ENCODE measurements at places on chromosomes 4 and X.
A peak's percentile ranks its signal among the peaks of the same experiment; 100 is the strongest.

DNA sequence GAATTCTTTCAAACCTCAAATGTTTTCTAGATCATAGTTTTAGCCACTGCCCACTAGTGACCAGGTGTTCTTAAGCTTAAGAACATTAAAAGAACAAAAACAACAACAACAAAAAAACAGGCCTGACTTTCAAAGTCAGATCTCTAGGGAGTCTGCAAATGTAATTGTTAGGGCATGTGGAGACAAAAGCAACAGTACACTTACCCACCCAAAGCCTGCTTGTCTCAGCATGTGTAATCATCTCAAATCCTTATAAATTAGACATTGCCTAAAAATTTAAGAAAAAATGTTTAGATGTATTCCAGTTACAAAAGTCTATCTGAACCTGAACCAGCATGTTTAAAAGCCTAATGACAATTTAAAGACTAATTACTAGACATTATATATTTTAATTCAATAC lies 79.9 kb downstream of the SLC7A11 start:
- DNase-seq = no peak

- DNase-seq = no peak
Observed at GRCh38 chr4:12005471-12005870, 576.8 kb upstream of the HS3ST1 start.

- DNase-seq = no peak
Observed at GRCh38 chr4:41408150-41408549, 129.8 kb upstream of the LIMCH1 start.

GRCh38 chr4:15587649-15588048 lies 67.5 kb downstream of the FBXL5 start:
- DNase-seq = no peak

- no peak for DNase-seq
Observed at GRCh38 chrX:136828830-136829229, 48.1 kb upstream of the ARHGEF6 start.

DNA sequence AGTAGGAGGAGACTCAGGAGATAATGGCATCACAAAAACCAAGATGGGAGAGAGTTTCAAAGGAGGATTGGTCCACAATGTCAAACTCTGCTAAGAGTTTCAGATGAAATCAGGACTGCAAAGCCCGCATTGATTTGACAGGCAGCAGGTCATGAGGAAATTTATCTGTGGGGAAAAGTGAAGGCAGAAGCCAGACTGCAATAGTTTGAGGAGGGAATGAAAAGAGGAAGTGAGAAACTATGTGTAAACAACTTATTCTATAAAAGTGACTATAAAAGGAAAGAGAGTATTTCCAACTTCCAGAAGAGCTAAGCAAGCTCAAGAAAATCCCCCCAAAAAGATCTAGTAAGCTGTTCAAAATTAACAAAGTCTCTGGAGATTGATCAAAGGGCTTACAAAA lies 66.3 kb upstream of the DGKK start:
- no peak for DNase-seq

DNA sequence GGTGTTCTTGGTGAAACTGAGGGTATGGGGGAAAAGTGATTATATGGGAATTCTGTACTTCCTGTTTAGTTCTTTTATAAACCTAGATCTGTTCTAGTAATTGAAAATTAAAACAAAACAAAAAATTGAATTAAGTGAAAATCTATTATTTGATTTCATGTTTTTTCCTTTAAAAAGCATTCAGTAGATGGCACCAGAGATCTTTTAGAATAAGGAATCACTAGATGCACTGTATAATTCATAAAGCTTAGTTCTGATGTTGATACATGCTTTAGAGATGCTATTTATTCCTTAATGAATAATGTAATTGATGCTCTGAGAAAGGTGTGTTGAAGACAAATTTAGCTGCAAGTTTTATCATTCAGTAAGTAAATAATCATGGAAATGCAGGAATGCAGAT lies 87.3 kb downstream of the LCORL start:
- DNase-seq = no peak

DNA sequence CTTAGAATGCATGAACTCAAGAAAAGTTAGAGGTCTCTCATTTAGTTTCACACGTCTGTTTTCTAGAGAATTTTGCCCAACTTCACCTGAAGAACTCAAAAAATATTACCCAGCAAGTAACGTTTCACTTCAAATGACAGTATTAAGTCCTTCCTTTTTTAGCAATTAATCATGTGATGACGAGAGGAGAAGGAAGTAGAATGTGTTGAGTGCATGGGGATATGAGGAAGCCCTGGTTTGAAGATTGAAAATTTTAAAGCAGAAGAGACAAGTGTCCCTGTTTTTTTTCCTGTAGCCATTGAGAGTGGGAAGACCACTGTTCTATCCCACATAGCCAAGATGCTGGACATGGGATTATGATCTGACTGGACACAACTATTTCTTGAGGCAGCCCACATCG lies 406.3 kb upstream of the CPEB2 start:
- no peak for DNase-seq

GRCh38 chrX:115679460-115679859 lies 118.5 kb downstream of the PLS3 start:
- DNase-seq = peak; percentile 22

DNA sequence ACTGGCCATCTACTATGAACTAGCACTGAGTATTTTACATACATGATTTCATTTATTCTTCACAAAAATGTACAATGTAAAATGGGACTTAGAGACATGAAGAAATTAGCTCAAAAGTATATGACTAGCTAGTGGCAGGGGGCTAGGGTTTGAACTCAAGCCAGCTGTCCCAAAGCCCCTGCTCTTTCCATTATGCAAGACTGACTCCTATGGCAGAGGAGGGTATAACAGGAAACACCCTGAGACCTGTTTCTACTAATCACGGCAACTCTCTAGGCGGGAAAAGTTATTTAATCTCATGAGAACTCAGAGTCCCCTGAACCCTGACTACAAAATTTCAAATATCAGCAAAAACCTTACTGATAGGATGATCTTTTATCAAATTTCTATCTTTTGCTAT lies 150.6 kb downstream of the PRDM5 start:
- DNase-seq = no peak

DNA sequence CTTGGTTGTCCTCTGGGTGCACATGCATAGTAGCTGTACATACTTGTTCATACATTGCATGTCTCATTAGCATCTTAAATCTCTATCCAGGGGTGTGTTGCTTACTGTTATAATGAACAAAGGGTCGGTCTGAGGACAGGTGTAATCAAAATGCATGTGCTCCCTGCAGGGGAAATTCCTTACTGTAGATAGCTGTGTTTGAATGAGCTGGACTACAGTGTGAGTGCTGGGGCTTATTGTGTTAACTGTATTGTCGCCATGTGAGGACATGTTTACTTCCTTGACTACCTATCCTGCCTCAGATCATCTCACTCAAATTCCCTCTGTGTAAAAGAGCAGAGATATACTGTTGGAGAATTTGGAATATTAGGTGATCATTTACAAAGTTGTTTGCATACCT lies 98.7 kb downstream of the KLHL34 start:
- no peak for DNase-seq

- DNase-seq = peak; percentile 22
Observed at GRCh38 chr4:20305976-20306375, 54.3 kb downstream of the SLIT2 start.

GRCh38 chr4:17166954-17167353 lies 268.5 kb upstream of the LDB2 start:
- DNase-seq = no peak

DNA sequence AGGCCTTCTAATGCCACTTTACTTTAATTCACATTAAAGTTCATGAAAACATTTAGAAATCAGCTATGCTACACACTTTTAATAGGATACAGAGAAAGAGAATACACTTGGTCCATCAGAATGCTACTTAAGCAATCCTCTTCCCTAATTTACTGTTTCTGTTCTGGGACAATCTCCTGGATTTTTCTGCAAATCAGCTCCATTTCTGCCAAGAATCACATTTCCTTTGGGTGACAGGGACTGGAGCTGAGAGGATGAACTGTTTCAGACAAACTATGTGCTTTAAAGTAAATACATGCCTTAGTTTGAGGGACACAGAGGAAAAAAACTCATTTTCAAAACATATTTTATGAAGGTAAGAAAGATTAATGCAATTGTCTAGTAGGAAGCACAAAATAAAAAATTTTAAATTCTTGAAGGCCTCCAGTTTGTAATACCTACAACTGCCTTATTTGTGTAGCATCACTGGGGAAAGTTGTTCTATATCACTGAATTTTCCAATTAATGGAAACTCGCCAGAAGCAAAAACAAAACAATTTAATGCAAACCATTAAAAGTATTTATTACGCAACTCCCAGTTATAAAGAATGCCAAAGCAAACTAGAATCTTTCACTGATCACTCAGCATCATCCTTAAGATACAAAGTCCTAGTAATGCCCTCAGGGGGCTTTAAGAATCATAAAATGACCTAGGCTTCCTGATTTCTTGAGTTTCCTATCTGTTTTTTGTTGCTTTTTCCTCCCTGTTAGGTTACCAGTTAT lies 36.3 kb downstream of the BCLAF3 start:
- no peak for DNase-seq

DNA sequence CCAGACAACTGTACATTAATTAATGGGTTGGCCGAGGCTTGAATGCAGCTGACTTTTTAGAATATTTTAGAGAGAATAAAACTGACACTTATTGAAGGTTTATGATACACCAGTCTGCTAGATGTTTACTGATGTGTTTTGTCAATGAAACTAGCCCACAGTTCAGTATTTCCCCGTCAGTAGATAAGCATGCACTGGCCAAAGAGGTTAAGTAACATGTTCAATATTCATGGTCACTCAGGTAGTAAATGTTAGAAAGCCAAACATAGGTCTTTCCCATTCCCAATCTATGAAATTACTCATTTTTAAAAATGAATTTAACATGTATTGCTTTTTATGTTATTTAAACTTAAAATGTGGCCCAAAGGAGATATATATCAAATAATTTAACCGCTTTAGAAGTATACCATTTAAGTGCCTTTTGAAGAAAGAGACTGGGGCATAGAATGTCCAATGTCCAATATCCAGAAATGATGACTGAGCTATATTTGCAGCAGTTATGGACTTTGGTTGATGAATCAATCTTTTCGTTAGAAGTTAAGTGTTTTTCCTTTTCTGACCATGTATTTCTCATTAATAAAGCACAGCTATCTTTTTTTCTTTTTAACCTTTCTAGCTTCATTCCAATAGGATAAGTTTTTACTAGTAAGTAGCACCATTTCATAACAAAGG lies 156.1 kb downstream of the RAPGEF2 start:
- no peak for DNase-seq

- peak; percentile 67 for DNase-seq
Observed at GRCh38 chr4:113474017-113474416, 287.5 kb downstream of the CAMK2D start.

DNA sequence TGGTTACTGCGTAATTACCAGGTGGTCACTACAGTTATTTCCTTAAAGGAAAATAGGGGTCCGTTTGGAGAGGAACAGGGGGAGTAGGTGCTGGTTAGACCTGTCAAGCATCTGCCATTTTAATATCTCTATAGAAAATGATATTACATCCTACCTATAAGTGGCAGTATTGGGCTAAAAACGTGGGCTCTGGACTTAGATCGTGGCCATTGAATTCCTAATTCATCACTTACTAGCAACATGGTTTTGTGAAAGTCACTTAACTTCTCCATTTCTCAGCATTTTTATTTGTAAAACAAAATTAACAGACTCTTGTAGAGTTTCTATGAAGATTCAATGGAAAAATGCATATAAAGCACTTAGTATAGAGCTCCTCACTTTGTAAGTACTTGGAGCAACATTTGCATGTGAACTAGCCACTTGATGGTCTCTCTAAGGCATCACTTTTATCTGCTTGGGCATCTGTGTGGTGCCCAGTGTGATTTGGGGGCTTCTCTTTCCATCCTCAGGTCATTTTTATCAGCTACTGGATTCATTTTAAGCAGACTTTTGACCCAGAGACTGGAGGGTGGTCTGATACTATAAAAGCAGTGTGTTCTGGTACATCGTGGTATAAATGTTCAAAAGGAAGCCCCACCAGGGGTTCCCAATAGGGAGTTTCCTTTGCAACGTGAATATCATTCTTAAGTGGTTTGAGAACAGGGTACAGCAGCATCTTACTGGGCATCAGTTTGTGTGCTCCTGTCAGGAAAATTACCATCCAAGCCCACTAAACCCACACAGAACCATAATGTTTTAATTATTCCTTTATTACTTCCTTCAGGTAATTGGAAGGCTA lies 42.7 kb upstream of the RASSF6 start:
- peak; percentile 60 for DNase-seq

- DNase-seq = no peak
Observed at GRCh38 chrX:151765026-151765425, 30.5 kb downstream of the CNGA2 start.

DNA sequence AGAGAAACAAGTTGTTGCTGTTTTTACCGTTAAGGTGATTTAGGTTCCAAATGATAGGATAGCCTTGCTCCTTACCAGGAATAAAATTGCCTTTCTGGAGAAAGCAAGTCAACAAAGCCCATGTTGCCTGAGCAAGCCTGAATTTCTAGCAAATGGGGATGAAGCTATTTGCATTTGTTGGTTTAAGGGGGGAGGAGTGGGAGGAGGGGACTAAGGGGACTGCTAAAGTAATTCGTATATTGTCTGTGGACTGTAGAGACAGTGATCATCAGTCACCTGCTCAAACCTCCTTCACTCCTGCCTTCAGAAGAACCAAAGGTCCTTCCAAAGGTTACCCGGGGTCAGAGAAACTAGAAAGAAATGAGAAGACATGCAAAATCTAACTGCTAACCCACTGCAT lies 65.8 kb downstream of the SCML2 start:
- DNase-seq = no peak

- DNase-seq = no peak
Observed at GRCh38 chr4:173805884-173806283, 275.9 kb upstream of the HAND2 start.

GRCh38 chr4:41930139-41930831 lies 4.9 kb upstream of the TMEM33 start:
- no peak for DNase-seq

- no peak for DNase-seq
Observed at GRCh38 chr4:101791182-101791558, 640 bp downstream of the BANK1 start.

GRCh38 chr4:168751263-168752225 lies 254.7 kb downstream of the PALLD start:
- peak; percentile 65 for DNase-seq

DNA sequence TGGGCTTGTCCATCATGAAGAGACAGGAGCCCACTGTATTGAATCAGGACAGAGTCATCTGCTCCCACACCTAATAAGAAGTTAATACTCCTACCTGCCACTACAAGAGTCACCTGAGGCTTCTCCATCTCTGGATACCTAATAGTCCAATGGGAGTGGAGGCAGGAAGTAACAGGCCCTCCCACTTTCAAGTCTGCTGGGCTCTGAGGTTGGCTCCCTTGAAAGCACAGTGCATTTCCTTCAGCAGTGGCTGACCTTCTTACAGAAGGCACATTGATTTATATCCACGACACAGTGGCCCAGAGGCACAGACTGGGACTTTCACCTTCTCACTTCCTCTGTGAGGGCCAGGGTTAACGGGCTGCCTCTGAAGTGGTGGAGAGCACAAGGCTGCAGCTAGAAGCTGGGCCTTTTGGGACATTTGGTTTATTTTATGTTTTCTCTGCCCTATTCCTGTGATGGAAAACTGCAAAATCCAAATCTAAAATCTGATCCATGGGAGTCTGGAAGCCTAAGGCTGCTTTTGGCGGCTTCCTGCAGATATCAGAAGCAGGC lies 38.1 kb downstream of the FRG2 start:
- no peak for DNase-seq
